ENCODE measurements at places on chromosomes 2 and 18. TPM values are rescaled to one million over a fixed set of nuclear protein-coding genes. Genes with fewer than 3 reads are reported as not detected.

Gene DCDC2C
- total RNA-seq, result not detected

Gene OSBPL6
- 1.0 TPM for total RNA-seq

Gene SLC19A3
- total RNA-seq, result not detected

Gene TSHZ1
- 12.3 TPM for total RNA-seq

DNA sequence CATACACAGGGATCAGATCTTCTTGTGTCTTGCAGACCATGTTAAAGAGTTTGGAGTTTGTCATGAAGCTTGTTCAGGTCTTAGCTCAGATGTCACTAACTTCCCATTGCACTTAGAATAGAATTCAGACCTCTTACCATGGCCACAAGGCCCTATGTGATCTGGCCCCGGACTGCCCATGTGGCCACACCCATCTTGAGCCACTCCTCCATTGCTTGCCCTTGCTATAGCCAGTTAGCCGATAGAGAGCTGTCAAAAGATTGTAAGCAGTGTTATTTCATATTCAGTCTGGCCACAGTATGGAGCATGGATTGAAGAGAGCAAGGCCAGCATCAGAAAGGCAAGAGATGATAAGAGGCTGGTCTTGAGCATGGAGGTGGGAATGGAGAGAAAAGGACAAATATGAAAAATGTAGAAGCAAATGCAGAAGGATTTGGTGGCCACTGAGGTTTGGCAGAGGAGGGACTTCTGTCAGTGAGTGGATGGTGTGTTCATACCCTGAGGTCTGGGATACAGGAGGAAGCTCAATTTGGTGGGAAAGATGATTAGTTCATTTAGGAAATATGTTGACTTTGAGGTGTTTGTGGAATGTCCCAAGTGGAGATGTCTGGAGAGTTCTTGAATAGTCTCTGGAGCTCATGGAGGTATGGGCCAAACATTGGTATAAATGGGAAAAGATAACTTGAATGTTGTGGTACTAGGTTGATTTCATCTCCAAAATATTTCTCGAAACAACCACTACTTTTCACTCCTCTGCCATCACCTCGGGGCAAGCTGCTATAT lies 10.6 kb downstream of the DGUOK start:
- no peak for ATAC-seq

DNA sequence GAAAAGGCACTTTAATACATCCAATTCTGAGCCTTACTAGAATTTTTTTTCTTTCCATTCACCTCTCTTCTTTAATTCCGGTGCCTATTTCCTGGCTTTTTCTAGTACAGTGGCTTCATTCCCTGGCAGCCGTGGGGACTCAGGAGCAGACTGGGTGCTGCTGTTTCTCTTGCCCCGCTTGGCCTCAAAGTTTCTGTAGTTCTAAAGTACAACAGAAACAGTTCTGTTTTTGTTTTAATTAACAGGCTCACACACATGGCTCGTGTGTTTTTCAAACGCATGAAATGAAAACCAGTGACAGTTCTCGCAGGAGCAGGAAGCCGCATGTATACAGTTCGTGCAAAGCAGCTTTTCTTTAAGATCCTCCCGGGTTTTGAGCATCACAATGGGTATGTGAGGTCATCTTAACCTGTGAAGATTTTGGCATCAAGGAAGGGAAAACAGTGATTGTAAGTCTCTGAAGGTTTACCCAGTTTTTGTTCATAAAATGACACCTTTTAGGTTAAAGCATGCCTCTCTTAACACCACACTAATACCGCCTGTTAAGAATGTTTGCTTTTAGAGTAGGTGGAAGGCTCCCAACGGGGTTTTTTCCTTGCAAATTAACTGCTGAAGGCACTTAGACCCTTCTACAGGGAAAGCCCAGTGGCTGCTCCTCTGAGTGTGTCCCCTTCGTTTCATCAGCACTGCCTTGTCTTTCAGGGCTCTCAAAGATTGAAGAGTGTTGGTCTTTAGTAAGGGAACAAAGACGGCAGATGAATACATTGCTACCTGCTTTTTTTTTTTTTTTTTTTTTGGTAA lies 5.8 kb downstream of the FZD7 start:
- no peak for ATAC-seq

GRCh38 chr18:25651553-25651952 lies 299.6 kb upstream of the ZNF521 start:
- ATAC-seq, result no peak

DNA sequence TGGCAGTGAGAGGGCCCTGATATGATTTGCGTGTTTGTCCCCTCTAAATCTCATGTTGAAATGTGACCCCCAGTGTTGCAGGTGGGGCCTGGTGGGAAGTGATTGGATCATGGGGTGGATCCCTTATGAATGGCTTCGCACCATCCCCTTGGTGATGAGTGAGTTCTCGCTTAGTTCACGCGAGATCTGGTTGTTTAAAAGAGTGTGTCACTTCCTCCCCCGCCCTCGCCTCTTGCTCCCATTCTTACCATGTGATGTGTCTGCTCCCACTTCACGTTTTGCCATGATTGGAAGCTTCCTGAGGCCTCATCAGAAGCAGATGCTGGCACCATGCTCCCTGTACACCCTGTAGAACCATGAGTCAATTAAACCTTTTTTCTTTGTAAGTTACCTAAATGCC lies 319.9 kb upstream of the ID2 start:
- ATAC-seq, result no peak

DNA sequence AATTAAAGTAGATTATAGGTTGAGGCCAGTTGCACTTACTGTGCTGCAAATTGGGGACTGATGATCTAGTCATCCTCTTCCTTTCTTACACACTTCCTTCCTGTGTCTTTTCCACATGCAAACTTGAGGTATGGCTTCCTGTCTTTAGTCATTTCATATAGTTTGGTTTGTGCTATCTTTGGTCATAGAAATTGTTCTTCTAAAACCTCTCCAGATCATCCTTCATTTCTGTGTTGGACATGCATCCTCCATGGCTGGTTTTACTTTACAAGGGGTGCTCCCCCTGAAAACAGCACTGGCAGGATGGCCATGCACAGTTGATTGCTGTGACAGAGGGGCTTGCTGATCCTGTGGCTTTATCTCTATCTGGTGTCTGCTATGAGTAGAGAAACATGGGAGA lies 36.5 kb downstream of the MGAT5 start:
- peak; percentile 76 for ATAC-seq

DNA sequence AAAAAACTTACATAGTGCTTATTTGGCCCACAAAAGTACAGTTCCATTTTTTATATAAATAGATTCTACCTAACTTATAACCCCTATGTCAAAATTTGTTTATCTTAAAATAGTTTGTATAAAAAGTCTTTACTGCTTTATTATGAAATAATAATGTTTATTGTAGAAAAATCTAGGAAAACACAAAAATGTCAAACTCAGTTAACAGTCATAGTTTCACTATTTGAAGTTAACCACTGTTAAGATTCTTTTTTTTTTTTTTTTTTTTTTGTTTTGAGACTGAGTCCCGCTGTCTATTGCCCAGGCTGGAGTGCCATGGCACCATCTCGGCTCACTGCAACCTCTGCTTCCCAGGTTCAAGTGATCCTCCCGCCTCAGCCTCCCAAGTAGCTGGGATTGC lies 26.5 kb upstream of the ABI2 start:
- no peak for ATAC-seq

- ATAC-seq, result no peak
These were observed 10.5 kb upstream of the DSG2 start for GRCh38 chr18:31487246-31488015.

DNA sequence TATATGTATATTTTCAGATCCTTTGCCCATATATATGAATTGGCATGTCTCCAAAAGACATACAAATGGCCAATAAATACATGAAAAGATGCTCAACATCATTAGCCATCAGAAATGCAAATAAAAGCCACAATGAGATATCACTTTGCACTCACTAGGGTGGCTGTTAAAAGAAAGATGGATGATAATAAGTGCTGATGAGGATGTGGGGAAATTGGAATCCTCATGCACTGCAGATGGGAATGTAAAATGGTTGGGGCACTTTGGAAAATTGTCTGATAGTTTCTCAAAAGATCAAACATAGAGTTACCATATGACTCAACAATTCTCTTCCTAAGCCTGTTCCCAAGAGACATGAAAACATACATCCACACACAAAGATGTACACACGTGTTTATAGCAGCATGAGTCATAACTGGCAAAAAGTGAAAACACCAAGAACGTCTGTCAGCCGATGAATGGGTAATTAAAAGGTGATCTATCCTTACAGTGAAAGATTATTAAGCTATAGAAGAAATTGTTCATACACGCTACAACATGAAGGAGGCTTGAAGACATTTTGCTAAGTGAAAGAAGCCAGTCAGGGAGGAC lies 19.7 kb downstream of the NGEF start:
- no peak for ATAC-seq

DNA sequence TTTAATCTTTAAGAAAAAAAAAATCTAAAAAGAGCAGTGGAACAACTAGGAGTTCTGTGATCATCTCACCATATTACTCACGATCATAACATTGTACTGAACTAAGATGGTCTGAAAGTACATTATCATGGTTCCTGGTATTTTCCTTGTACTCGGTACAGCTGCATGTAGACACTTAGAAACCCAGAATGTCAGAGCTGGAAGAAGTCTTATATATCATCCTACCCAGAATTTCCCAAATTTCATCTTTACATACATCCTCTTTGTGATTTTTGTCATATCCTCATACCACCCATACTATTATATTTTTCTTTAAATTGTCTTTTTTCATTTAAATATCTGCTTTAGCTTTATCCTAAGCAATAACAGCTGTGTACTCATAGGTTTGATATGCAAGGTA lies 12.4 kb upstream of the ST3GAL5 start:
- no peak for ATAC-seq

Measured in activated T-helper 17 cell treated with anti-CD3 and anti-CD28 coated beads, Interleukin-2, amount 50 U/mL, for 72 hours (primary cell).